CD4-positive, alpha-beta T cell (primary cell): ENCODE measurements at places on chromosomes 5 and 9.

GRCh38 chr5:2217219-2217618, 334.5 kb upstream of the IRX4 start:
- DNase-seq, result no peak

- no peak for DNase-seq
These were observed 567.6 kb upstream of the RGMB start for GRCh38 chr5:98205691-98206461.

DNA sequence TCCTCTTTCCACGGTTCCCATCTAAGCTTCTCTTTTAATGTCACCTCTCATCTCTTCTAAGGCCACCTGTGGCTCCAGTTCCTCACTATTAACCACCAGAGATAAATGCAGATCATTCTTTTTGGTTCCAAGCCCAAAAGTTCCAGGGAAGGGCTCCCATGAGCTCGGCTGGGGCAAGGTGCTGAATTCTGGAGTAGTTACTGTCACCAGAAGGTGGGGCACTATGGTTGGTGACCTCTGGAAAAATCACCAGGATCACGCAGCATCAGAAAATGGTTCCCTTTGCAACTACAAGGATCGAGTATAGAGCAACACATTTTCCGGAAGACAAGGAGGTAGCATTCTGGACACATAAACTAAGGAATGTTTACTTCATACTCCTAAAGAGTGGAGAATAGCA, 528.7 kb upstream of the DAP start:
- no peak for DNase-seq

- no peak for DNase-seq
These were observed 275.3 kb downstream of the TMEM38B start for GRCh38 chr9:105969636-105970035.

- no peak for DNase-seq
These were observed 26.8 kb downstream of the ANKRD55 start for GRCh38 chr5:56206126-56206910.

DNA sequence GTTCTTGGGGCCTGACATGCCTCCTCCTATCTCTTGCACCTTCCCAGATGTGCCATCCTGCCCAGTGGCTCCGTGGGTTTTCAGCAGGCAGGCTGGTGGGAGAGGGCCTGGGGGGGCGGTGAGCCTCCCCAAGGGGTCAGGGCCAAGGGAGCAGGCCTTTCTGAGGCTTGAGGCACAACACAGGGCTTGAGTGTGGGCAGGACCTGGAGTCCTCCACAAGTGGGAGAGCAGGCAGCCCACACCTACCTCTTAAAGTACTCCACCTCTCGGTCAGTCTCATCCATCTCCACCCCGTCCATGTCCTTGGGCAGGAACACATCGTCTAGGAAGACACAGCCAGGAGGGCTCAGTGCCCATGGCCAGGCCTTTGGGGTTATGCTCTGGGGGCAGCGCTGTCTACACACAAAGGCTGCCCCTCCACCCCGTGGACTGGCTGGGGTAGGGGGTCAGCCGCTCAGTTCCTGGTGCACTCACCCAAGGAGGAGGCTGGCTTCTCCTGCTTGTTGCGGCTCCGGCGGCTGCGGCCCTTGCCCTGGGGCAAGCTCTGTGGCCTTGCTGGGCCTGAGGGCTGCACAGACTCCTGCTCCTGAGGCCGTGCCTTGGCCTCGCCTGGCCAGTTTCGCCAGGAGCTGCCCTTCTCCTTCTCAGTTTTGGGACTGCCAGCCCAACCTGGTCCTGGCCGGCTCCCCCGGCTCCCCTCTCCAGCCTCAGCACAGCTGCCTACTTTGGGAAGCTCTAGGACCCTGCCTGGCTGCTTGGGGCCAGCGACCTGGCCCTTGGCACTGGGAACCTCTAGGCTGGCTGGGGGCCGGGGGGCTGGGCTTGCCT, 7.2 kb upstream of the DDX41 start:
- DNase-seq, result no peak

DNA sequence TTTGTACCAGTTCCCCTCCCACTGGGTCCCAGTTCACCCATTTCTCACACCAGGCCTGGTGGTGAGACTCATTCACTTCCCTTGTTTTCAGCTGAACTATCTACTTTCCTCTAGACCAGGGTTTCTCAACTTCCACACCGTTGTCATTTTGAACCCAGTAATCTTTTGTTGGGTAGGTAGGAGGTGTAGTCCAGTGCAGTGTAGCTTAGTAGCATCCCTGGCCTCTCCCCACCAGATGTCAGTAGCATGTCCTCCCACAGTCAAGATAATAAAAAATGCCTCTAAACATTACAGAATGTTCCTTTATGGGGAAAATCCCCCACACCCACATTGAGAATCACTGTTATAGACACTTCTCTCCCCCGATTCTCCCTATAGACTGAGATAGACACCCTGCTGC, 299.1 kb downstream of the EPB41L4A start:
- no peak for DNase-seq
